ENCODE measurements at places on chromosomes 3 and 15.

- DNase-seq: no peak
Observed at GRCh38 chr3:45143673-45144671, 2.2 kb downstream of the CDCP1 start.

- DNase-seq: no peak
Observed at GRCh38 chr3:61422945-61423673, 138.3 kb upstream of the PTPRG start.

DNA sequence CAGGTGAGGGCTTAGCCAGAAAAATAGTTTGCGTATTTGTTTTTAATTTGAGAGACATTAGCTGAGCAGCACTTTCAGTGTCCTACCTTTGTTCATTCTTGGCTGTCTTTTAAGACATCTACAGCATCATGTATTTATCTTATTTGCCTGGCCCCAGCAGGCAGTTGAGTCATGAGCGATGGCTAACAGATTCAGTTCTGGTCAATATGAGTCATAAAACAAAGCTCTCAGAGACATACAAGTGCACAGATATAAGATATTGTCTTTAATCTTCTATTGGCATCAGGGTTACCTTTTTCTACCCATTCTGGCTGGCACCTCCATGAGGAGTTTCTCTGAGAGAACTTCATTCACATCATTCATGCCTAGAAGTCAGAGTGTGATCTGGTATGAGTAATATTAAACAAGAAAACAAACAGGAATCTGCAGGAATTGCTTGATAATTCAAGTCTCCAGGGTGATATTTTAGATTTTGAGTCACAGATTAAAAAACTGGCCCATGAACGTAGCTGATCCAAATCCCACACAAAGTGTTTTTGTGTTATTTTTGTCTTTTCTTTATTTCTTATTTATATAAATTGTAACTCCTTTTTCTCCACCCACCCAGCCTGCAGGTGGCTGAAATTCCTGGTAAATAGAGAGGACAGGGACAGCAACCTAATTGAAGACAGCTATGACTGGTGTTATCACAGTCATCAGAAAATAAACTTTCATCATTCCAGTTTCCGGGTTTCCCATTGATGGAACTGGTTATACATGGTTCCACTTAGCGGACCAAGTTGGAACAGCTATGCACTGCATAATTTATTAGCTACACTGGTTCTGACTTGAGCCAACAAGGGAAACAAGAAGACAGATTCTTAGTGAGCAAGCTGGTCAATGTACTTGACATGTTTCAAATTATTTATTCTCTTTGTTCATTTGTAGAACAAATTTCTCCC is 47.3 kb downstream of the PLSCR2 start:
- no peak for DNase-seq

DNA sequence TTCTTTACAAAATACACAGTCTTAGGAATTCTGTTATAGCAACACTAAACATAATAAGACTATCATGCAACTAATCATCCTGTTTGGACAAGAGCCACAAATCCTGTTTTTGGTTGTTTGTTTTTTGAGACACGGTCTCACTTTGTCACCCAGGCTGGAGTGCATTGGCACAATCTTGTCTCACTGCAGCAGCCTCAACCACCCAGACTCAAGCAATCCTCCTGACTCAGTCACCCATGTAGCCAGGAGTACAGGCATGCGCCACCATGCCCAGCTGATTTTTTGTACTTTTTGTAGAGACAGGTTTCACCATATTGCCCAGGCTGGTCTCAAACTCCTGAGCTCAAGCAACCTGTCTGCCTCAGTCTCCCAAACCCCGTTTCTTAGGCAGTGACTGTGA is 28.3 kb downstream of the NEDD4 start:
- no peak for DNase-seq

GRCh38 chr3:68945225-68945624 is 12.9 kb upstream of the TAFA4 start:
- DNase-seq: no peak

DNA sequence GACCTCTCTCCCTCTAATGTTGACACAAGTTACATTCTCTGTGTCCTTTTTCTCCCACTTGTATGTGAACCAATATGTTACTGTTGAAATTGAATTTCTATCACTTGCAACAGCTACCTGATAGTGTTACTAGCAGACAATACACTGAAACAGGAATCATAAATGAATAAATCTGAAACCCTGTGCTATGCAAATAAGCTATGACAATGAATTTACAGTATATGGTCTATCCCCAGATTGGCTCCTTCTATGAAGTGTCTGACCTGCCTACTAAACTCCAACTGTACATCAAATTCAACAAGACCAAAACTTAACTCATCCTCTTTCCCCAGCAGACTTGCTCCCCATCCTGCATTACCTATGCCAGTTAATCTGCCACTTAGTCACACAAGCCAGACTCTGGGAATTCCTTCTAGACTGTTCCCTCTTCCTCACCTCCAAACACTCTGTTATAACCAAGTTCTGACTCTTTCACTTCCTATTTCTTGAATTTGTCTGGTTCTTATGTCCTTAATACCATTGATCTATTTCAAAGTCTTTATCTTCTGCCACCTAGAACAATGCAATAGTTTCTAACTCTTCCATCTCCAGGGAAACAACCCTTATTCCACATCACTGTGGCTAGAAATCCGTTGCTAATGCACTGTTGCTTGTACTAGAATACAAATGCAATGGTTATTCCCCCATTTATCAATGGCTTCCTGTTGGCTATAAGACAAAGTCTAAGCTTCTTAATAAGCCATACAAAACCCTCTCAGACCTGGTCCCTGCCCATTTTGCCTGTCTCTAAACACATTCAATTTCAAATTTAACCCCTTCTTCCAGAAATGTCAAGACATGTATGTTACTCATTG is 13.4 kb upstream of the ZNF639 start:
- DNase-seq: no peak

DNA sequence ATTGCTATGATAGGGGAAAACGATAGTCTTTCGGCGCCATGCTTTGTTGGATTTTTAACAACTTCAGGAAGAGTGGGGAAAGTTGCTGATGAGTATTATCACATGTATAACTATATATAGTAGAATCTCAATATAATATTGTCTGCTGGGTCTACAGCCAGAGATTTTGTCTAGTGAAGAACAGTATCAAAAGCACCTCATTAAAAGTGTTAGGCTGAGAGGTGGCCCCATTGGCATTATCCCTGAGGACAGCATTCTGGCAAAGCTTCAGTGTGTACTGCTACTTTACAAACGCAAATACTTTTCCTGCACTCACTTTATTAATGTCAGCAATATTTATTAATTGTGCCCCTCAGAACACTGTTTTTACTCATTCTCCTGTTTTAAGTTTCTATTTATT is 11.8 kb downstream of the QTRT2 start:
- DNase-seq: no peak

DNA sequence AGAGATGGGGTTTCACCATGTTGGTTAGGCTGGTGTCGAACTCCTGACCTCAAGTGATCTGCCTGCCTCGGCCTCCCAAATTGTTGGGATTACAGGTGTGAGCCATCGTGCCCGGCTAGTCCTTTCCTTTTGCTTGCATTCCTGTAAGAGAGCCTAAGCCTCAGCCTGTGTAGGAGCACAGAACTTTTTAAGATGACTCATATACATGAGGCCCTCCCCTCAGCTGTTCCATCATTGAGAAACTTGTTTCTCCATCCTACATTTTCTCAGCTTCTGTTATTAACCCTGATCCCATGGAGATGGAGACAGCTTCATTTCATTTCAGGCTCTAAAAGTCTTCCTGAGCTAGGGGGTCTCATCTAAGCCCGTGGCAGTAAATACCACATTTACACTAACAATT is 123.3 kb downstream of the PLOD2 start:
- no peak for DNase-seq

DNA sequence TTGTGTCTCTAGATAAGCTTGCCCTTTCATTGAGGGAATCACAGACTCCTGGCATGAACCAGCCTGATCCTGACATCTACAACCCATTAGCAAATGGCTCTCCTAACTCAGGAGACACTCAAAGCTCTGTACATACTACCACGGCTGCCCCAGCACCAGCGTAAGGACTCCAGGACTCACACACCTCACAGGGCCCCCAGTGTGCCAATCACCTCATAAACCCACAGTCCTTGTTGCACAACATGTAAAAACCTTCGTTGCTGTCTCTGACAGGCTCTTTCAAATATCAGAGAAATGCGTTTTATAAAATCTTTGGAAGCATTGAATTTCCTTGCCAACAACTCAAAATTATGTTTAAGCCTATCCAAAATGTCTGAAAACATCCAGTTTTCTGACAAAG is 7.3 kb downstream of the FYCO1 start:
- no peak for DNase-seq

DNA sequence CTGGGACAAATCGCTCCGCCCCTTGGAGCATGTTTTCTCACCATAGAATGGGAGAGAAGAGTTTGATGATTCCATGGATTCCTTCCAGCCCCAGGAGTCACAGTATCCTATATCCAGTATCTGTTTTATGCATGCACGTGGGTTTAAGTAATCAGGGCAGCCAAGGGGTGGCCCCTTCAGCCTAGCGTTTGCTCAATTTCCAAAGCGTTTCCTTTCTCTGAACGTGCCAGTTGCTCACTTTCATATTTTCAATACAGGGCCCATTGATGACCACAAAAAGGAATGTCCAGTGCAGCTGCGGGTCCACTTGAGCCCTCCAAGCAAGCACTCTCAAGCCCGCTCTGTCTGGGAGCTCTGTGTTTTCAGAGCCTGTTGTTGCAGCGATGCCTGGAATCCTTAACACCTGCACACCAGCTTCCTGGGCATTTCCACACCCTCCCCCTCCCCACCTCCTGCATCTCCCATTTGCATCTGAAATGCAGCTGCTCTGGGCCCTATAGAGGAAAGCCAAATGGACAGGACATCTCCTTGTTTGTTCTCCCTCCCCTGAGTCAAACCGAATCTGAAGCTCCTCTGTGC is 164.3 kb upstream of the LPP start:
- DNase-seq: peak; percentile 90
